ENCODE measurements at places on chromosomes 5 and 9.

DNA sequence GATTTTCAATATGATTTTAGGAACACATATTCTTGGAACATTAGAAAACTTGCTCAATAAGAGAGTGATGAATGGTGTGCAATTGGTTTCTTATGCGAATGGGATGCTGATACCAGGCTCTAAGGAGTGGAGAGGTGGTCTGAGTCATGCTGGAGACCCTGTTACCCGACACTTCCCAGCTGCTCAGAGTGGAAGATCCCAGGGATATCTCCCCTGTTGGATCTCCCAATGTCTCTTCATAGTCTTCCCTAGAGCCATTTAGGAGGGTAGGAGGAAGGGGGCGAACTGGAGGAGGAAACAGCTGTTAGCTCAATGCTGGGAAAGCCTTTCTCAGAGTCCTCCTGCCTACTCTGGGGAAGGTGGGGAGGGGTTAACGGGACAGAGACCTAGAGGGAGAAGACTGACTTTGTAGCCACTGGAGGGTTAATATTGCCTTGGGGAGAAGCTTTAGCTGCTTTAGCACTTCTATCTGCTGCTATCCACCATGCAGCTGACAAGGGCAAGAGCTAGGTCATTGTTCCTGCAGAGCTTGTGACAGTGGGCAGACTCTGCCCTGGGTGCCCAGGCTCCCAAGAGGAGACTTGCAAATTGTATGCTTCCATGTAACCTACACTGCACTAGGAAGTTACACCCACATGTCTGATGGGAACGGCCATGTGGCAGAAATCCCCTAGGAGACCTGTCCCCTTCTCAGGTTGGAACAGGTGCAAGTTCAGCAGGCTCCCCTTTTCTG is 301.0 kb downstream of the GADD45G start:
- no peak for DNase-seq

DNA sequence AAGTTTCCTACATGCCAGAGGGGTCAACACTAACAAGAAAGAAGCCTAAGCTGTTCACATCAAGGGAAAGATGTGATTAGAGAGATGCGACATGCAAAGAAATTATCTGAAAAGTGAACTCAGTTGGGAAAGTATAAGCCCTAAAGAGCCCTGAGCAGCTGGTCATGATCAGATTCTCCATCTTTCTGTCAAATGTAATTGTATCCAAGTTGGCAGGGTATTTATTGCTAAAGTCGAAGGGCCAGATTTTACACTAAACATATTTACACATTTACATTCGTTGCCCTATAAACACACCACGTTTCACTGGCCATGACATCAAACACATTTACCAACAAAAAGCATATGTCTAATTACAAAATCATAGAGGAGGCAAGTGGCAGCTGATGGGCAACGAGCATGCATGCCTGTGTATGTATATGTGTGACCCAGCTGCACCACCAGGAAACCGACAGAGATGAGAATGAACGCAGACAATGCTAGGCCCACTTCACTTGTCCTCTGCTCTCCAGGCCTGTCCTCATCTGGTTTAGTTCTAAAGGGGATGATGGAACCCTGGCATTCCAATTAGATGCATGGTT is 6.3 kb downstream of the FOXD1 start:
- no peak for DNase-seq

GRCh38 chr5:147551677-147552076 is 41.8 kb upstream of the DPYSL3 start:
- no peak for DNase-seq

- no peak for DNase-seq
Measured at GRCh38 chr9:124078641-124079040, 67.1 kb downstream of the LHX2 start.

- no peak for DNase-seq
Measured at GRCh38 chr9:12314589-12314988, 378.6 kb upstream of the TYRP1 start.

GRCh38 chr9:211036-211435 is 3.6 kb upstream of the DOCK8 start:
- DNase-seq: no peak

- DNase-seq: peak; percentile 100
Measured at GRCh38 chr9:2570615-2571479, 50.7 kb upstream of the VLDLR start.

All from MV-4-11 (cell line).